SK-N-DZ (cell line): ENCODE measurements at places on chromosomes 16 and 17.
A peak's percentile ranks its signal among the peaks of the same experiment; 100 is the strongest.

GRCh38 chr17:50389534-50389933 lies 7.8 kb downstream of the LRRC59 start:
- DNase-seq, result no peak

DNA sequence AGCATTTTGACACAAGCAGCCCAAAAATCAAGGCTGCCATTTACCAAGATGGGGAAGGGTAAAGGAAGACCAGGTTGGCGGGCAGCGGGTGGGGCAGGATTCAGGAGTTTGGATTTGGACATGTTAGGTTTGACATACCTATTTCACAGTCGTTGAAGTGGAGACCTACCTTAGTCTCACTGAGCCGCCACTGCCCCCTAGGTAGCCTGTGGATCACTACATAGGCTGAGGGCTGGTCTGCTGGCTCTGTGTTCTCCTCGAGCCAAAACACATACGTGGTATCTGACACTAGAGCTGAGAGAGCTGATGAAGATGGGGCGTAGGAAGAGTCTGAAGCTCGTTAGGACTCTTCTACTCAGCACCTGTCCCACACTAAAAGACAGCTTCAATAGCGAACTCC lies 115.1 kb downstream of the HIC1 start:
- DNase-seq, result no peak

- peak; percentile 66 for DNase-seq
Observed at GRCh38 chr16:46974352-46974751, 878 bp upstream of the DNAJA2 start.

GRCh38 chr16:53087101-53087500 lies 32.3 kb downstream of the CHD9 start:
- DNase-seq, result no peak

- DNase-seq, result no peak
Observed at GRCh38 chr17:18129041-18129502, 20.5 kb downstream of the MYO15A start.

DNA sequence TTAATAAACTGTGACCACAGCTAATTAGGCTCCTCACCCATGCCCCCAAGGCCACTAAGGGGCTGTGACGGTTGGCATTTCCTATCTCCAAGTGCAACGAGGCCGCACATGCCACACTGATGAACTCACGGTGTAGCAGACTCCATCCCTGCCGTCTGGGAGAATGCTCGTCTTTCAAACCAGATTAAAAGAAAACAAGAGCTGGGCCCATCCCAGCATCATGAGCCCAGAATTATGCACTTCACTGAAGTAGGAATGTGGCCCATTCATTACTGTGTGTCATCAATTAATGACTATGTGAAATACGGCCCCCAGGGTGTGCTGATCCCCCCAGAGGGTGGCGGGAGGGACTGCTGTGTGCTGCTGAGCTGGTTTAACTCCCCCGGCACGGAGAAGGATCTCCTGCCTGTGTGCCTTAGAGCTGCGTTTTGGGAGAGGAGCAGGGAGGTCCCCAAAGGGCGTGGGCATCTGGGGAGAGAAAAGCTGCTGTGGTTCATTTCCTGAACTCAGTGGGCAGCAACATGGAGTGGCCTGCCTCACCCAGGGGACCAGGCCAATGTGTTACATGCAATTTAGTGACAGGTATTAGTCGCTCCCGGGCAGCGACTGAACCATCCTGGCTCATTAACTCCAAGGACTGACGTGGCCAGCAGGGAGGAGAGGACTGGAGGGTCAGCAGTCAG lies 194.5 kb downstream of the FOXL1 start:
- no peak for DNase-seq

DNA sequence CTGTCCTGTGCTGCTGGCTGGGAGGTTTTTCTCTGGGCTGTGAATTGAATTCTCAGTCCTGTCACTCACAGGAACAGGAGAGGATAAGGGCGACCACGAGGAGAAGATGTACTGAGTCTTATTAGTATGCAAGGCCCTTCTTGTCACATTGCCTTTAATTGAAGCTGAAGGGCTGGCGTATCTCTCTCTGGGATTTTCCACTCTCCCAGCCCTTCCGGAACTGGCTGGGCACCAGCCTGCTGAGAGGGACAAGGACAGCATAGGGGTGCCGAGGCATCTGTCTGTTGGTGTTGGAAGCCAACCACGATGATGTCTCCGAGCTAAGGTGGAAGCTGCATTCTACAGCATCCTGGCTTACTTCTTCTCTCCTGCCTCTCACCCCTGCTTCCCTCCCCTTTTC lies 33.2 kb downstream of the GPRC5B start:
- no peak for DNase-seq

DNA sequence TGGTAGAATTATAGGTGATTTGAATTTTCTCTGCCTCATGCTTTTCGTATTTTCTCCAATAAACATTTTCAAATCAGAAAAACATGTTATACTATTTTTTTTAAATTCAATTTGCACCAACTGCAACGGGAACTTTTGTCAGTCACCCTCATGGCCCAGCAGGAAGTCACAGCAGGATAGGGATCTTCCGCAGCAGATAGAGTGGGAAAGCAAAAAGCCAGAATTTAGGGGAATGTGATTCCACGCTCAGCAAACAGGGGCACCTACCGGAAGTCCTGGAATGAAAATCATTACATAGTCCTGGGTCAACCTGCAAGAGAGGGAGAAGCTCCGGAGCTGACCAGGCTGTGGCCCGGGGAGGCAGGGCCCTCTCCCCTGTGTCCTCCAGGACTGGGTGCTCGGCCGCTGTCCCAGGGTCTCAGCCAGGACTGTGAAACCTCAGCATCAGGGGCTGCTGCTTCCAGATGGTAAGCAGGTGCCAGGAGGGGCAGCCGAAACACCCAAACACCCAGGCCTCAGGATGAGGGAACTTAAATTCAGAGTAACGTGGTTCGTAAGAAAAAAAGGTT lies 3.9 kb downstream of the SLC47A2 start:
- no peak for DNase-seq

DNA sequence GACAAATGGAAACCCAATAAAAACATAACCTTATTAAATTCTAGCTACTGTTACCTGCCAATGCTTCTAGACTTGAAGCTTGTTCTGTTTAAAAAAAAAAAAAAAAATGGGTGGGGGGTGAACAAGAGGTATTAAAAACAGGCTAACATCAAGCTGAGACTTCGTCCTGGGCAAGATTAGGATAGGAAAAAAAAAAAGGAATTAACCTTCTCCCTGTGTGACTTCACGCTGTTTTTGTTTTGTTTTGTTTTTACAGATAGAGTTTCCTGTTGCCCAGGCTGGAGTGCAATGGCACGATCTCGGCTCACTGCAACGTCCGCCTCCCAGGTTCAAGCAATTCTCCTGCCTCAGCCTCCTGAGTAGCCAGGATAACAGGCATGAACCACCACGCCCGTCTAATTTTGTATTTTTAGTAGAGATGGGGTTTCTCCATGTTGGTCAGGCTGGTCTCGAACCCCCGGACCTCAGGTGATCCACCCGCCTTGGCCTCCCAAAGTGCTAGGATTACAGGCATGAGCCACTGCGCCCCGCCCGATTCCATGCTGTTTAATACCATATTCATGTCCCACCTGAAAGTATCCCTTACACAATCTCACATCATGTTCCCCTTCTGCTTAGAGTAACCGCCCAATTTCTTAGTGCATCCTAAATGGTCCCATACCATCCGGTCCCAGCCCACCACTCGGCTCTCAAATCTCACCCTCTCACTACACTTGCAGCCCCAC lies 2.2 kb downstream of the USP31 start:
- no peak for DNase-seq

GRCh38 chr16:53881371-53881770 lies 177.4 kb downstream of the FTO start:
- no peak for DNase-seq

DNA sequence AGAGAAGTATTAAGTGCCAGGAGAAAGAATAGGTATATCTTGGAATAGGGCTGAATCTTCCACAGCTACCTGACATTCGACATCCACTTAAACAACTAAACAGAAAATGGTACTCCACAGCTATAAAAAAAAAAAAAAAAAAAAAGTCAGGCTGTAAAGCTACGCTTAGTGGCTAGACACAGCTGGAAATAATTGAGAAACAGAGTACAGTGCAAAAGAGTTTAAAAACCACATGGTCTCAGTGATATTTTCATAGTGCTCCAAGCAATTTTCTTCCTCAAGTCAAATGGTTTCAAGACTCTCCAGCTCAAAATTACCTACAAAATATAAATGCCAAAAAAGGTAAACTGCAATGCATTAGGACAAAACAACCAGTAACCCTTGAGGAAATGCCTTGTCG lies 607.1 kb downstream of the KCNJ2 start:
- no peak for DNase-seq

GRCh38 chr16:74903120-74903519 lies 81.8 kb downstream of the WDR59 start:
- no peak for DNase-seq

- DNase-seq, result no peak
Observed at GRCh38 chr16:68372806-68373205, 62.0 kb downstream of the PRMT7 start.

DNA sequence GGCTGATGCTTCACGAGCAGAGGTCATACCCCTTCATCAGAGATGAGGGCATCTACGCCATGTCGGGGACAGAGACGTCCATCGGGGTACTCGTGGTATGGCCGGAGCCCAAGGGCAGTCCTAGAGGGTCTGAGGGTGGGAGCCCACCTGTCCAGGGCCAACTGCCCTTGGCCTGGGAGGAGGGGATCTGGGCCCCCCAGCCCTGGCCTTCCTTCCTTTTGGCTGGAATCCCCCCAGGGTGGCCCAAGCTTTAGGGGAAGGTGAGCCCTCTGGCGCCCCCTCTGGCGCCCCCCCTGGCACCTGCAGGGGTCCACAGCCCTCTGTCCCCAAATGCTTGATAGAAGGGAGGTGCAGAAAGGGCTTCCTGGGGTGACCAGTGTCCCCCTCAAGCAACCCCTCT lies 69.3 kb downstream of the SCNN1B start:
- no peak for DNase-seq

DNA sequence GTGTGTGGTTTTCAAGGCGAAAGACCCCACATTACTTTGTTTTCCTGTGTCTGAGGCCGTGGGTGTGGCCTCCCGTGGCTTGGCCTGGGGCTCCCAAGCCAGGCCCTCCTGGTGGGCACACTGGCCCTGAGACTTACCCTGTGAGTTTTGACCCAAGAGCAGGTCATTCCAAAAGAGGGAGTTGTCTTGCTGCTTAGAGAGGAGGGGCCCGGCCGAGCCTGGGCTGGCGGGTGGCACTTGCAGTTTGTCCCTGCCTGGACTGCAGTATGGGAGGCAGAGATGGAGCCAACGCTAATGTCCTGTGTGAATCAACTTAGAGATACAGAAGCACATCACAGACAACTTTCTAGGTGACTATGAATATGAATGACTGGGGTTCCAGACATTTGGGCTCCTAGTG lies 22.7 kb downstream of the PLEKHG4 start:
- DNase-seq, result no peak

GRCh38 chr16:27174798-27175197 lies 28.5 kb upstream of the KDM8 start:
- no peak for DNase-seq

DNA sequence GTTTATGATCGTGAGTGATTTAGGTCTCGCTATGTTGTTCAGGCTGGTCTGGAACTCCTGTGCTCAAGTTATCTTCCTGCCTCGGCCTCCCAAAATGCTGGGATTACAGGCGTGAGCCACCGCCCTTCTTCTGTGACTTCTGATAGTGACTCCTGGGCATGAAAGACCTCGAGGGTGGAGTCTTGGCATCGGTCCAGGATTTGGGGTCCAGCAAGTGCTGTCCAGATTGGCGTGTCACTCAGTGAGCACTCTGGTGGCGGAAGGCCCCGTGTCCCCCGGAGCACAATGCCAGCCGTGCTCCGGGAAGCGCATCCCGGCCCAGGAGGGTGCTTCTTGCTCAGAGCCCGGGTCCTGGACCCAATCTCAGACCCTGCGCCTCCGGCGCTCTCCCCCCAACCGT lies 6.8 kb downstream of the OR1F1 start:
- no peak for DNase-seq

- DNase-seq, result no peak
Observed at GRCh38 chr17:68560966-68561720, 40.0 kb downstream of the FAM20A start.

DNA sequence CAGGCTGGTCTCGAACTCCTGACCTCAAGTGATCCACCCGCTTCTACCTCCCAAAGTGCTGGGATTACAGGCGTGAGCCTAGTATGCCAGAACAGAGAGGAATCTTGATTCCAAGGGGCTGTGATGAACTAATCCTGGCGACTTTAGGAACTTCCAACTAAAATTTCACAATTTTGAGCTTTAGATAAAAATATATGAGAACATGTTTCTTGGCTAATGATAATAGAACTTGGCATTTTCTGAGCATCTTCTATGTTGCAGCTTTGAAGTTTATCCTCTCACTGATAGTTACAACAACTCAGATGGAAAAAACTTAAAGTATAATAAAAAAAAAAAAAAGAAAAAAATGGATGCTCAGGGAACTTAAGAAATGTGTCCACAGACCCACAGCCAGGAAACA lies 69.8 kb upstream of the WSCD1 start:
- no peak for DNase-seq

GRCh38 chr17:14351493-14351892 lies 50.6 kb downstream of the HS3ST3B1 start:
- DNase-seq, result no peak

DNA sequence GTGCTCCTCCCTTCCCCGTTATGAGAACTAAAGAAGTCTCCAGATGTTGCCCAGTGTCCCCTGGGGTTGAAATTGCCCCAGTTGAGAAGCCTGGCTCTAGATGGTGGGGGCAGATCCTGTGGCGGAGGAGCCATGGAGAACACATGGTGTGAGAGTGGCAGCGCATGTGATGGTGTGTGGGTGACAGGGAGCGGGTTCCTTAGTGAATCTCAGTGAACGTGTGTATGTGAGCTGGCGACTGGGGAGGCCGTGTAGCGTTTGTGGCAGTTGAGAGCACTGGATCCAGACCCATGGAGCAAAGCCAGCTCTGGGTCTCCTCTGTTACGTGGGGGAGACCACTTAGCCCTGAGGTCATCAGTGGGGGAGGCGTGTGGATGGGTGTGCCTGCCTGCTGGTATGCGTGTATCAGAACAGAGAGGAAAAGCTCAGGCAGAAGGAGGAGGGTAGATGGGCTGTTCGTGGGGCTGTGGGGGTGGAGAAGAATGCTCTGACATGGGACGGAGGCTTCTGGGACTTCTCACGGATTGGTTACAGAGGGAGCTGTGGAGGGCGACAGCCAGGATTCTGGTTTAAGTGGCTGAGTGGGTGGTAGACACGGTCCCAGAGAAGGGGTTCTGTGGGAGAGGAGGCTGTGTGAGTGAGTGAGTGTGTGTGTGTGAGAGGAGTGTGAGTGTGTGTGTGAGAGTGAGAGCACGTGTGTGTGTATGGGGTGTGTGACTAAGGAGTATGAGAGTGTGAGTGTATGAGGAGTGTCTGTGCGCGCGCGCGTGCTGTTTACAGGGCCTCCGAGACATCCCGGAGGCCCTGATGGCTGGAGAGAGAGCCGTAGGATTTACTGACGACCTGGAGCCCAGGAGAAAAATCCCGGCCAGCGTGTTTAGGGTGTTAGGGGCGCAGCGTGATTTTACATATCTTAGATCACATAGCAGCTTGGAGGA lies 193.8 kb downstream of the SNX29 start:
- no peak for DNase-seq

DNA sequence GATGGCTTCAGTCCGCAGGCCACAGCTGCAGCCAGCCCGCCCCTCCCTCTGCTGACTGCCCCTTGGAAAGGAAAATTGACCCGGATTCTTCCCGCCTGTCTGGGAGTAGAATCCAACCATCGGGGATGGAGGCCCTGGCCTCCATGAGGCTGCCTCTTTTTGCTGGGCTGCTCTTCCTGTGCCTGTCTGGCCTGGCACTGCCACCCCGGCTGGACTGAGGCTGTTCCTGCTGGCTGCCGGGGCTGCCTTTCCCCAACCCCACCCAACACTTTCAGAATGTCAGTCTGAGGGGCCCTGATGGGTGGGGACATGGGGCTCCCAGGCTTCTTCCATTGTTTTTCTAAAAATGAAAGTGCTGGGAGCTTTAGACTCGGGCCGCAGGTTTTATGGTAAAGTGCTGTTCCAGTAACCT lies 7.3 kb downstream of the BAHCC1 start:
- DNase-seq, result no peak
